NCI-H2171 (cell line): ENCODE measurements at places on chromosomes 13 and 19.

DNA sequence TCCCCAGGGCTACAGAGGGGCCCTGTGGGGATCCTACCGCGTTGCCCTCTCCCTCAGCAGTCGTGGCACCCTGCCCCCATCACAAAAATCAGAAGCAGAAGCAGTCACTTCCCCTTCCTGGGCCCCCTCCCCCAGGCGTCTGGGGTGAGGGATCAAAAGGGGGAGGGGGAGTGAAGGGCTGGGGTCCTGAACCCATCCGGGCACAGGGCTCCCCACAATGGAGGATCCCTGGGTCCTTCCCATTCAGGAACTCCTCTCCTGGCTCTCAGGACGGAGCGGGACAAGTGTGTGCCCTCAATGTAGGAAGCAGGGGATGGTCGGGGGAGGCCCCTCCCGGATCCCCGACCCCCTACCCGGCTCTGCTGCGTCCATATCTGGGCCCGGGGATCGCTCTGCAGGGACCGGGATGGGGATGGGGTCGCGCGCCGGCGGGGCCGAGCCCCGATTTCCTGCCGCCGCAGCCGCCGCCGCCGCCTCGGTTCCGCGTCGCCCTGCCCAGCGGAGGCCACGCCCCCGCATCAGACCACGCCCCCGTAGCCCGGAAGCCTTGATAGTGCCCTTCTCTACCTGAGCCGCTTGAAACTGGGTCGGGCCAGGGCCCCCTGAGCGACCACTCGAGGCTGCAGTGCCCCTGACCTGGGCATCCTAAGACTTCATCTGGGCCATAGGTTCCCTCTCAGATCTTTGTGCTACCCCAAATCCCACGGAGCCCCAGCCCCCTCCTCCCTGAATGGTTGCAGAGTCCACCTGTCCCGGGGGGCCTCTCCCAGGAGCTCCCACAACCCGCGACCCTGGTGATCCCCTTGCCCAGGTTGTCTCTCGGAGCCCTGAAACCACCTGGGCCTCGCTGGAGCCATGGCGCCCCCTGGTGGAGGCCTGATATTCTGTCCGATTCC is at the start of gene GMIP:
GMIP (minus strand) TSS at position 500 of the 896 bp plus-strand sequence; CDS start at position 372, 128 bp downstream.
- DNase-seq: peak; percentile 46

DNA sequence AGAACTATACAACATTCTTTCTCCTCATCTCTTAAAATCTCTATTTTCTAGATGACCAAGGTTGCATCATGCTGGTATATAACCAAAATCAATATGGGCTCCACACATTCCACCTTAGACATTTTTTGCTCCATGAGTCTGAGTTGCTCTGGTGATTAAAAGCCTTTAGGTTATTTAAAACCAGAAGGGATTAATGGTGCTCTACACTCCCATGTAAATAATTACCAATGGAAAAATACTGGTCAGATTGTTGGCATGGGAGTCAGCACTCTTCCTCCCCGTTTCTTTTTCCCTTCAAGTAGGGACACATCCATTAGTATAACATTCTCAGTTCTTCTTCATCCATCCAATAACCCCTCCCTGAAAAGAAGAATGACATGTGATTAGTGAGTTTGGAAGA is 747.7 kb downstream of the PCDH17 start:
- no peak for DNase-seq

DNA sequence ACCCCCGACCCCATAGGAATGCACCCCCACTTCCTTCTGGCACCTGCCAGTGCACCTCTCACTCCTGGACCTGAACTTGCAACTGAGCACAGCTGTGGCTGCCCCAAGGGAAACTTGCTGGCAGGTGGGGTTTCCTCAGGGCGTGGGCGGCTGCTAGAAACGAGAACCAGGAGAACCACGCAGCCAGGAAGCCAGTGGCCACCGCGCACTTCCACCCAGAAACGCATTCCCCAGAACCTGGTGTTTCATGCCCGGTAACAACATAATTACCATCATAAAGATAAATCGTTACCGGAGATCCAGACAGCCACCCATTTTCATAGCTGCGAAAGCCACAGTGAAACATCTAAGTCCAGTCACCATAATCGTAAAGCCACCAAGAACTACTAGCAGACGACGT is 75.2 kb upstream of the C13orf46 start:
- DNase-seq: no peak

GRCh38 chr19:19459707-19460251 is 54.3 kb downstream of the GATAD2A start:
- DNase-seq: no peak

DNA sequence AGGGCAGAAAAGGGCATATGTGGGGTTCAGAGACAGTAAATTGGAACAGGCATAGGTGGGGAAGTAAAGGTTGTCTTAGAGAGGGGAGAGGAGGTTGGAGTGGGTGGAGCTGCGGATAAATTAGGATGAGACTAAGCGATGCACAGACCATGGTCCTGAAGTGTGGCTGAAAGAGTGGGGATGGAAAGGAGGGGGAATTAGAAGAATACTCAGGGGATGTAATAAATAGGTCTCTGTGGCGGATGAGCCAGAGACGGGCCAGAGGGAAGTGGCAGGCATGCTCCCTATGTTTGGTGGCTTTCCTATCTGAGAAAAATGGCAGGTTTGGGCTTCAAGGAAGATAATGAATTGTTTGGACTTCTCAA is 123.4 kb downstream of the OLFM4 start:
- no peak for DNase-seq

GRCh38 chr13:76837801-76838200 is 48.4 kb downstream of the KCTD12 start:
- DNase-seq: peak; percentile 56

GRCh38 chr19:30547246-30547645 is 175.1 kb downstream of the ZNF536 start:
- DNase-seq: no peak

GRCh38 chr19:43101950-43102349 is 19.4 kb upstream of the PSG2 start:
- DNase-seq: no peak

DNA sequence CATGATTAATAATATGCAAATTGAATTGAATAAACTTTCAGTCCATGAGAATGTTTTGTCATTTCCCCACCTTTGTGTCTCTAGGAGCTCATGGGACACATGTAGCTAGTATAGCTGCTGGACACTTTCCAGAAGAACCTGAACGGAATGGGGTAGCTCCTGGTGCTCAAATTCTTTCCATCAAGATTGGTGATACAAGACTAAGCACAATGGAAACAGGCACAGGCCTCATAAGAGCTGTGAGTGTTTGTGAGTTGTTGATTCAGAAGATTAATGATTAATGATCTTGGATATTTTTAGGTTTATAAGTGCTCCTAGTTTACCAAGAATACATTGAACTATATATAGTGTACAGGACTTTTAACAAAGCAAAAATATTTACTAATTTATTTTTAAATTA is 30.1 kb downstream of the TPP2 start:
- DNase-seq: no peak
